H54 (cell line): ENCODE measurements at places on chromosomes 3 and 15.

- no peak for DNase-seq
Measured at GRCh38 chr3:113649174-113649845, 47.1 kb downstream of the USF3 start.

DNA sequence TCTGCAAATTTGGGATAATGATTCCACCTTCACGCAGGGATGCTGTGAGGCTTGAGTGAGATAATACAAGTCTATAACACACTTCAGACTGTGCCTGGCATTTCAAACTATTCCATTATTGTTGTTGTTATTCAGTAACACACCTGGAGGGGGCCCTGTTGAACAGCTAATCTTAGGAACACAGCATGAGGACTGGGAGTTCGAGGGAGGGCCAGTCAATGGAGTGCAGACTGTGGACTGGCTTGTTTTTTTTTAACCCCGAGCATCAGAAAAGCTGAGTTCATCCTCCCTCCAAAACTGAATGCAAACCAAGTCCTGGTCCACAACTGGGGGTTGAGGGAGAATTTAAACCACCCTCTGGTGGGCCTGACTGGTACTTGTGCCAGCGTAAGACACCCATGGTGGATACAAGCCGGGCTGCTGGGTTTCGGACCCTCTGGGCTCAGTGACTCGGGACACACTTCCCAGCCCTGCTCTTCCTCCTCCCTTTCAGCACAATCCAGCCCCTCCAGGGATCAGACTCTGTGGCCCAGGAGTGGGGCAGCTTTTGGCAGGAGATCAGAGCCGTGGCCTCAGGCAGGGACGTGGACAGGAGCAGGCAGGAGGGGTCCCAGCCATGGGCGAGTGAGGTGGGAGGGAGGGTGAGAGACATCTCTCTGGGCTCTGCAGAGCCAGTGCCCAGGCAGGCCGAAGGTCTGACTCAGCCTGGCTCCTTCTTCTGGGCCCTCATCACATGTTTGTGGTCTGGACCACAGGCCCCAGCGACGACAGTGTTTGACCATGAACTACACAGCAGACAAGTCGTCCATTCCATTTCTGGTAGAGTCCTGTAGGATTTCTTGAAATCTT, 36.3 kb upstream of the MEX3B start:
- DNase-seq, result peak; percentile 67

GRCh38 chr15:33467146-33467815, 156.5 kb downstream of the RYR3 start:
- no peak for DNase-seq

DNA sequence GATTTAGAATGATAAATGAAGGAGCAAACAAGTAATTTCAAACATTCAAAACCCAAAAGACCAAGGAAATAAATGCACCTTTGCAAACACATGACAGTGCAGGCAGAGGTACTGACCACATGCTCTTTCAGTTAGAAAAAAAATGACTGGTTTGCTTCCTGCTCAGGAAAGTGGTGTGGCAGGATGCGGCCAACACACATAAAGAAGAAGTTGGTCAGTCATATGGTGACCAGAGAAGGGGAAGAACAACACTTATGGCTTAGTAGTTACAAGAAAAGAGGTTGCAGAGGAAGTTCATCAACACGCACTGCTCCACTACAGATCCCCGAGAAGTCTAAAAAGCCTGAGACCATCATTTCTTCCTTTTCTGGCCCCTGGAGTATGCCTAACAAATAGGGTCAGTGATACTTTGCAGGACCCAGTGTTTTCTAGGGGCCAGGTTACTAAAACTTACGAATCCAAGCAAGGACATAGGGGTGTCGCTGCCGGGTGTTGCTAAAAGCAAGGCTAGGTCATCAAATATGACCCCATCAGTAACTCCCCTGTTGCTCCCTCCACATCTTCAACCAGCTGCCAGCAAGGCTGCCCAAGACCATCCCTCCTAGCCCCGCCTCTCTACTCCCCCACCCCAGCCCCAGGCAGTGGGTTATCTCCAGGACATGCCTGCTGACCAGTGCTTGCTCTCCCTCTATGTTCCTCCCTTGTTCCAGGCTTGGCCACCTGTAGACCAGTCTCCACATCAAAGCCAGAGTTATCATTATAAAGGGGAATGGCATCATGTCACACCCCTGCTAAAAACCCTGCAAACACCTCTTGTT, 11.2 kb downstream of the ATP8B4 start:
- DNase-seq, result no peak

- no peak for DNase-seq
Measured at GRCh38 chr15:77603611-77604336, 28.9 kb downstream of the LINGO1 start.

DNA sequence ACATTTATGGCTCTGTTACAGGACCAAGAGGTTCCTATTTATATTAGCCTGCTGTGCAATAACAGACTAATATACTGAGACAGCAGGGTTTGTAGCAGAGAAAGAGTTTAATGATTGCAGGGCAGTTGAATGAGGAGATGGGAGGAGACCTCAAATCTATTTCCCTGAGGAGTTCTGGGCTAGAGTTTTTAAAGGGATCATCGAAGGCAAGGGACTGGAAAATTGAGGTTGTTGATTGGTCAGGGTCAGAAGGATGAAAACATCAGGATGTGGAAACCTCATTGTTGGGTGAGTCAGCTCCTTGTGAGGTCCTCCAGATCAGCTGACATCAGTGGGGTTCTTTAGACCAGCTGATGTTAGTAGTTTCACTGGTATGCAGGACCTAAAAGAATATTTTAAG, 60.6 kb upstream of the GOLGA8B start:
- no peak for DNase-seq

DNA sequence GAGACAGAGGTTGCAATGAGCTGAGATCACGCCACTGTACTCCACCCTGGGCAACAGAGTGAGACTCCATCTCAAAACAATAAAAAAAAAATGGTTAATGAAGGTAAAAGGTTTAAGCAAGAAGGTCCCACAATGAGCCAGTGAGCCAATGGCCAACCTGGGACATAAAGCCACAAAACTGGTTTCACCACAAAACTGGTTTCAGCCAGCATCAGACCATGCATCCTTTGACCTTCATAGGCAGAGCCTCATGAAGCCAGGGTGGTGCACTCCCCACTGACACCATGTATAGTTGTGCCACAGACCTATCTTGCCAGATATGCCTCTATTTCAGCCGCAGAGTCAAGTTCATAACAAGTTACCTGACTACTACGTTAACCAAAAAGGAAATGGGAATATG, 41.9 kb downstream of the SCAP start:
- no peak for DNase-seq

DNA sequence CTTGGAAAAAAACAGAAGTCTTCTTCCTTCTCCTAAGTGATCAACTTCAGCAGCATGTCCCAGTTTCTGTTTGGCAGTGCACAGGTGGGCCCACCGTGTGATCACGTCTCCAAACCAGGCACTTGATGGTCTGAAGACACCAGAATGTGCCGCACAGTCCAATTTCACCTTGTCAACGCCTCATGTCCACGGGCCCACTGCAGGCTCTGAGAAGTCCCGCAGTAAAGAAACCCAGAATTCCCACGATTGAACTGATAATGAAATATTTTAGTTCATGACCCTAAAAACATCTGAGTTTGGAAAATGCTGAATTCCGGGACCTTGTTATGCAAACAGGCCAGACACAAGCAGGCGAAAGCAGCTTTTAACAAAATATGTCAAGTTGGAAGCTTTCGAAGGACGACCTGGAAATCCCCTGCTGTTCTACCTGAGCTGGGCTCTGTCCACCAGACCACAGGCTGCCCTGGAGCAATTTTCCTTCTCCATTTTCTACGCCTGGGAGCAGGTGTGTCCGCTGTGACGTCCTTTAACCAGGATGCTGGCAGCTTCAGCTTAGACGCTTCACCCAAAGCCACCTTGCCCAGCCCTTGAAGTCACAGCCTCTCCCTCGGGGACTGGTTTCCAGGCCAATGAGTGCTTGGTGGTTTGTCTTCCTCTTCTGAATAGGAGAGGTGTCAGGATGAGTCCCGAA, 167.8 kb upstream of the IQSEC1 start:
- DNase-seq, result no peak

GRCh38 chr3:197899833-197900478, 50.0 kb upstream of the RPL35A start:
- DNase-seq, result no peak

DNA sequence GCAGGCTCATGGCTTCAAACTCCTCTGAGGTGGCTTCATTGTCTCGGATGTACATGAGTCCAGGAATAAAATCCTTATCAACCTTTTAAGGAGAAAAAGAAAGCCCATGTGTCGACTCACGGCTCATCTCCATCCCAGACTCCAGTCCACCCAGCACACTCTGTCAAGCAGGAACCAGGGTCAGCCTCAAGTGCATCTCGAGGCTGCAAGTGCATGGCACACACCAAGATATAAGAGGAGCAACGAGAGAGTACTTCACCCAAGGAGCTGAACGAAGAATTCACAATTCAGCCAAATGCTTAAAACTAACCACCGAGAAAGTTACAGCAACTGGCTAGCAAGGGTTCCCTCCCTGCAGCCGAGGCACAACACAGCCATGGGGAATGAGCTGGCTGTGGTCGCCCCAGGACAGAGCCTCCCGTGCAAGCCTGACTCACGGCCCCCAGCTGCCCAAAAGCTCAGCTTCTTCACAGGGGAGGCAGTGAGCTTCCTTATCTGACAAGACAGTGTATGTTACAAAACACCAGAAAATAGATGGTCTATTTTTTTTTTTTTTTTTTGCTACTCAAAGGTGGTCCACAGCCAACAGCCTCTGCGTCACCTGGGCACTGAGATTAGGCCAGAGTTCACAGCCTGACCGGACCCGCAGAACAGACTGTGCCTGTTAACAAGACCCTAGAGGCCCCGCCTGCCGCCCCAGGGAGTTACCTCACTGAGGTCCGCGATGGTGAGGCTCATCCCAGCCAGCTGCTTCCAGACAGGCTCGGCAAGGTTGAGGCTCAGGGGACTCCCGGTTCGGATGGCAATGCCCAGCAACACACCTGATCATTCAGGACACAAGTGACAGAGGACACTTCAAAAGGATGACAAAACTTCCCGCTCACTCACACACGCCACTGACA, 15.9 kb upstream of the OCA2 start:
- no peak for DNase-seq

GRCh38 chr3:181921220-181921619, 209.5 kb downstream of the SOX2 start:
- DNase-seq, result no peak

- no peak for DNase-seq
Measured at GRCh38 chr3:56624725-56625124, 58.3 kb downstream of the TASOR start.
